ENCODE measurements at places on chromosomes 7 and 10.

GRCh38 chr10:73043766-73044377, 52.8 kb downstream of the P4HA1 start:
- DNase-seq: no peak

DNA sequence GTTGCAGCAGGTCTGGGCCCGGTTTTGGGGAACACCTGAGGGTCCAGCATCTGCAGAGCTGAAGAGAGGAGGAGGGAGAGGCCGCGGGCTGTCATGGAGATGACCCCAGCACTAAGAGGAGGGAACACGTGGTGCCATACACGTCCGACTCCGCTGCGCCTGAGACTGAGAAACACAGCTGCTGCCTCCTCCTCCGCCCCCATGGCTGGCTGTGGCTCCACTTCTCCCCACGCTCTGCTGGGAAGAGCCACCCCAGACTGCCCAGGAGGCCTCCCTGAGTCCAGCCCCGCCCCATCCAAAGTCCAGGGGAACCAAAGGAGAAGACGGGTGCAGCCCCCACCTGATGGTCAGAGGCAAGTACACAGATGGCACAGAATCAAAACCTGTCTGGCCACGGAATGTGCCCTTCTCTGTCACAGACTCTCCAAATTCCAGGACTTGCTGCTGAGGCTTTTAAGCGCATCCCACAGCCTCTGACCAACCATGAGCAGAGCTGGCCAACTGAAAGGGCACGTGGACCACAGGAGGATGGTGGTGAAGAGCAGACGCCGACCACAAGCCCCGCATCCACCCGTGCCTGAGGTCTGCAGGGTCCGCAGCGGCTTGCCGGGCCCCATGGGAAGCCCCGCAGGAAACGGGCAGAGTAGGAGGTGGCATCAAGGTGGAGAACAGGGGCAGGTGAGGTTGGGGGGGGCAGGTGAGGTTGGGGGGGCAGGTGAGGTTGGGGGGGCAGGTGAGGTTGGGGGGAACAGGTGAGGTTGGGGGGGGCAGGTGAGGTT, 24.0 kb downstream of the STK32C start:
- no peak for DNase-seq

DNA sequence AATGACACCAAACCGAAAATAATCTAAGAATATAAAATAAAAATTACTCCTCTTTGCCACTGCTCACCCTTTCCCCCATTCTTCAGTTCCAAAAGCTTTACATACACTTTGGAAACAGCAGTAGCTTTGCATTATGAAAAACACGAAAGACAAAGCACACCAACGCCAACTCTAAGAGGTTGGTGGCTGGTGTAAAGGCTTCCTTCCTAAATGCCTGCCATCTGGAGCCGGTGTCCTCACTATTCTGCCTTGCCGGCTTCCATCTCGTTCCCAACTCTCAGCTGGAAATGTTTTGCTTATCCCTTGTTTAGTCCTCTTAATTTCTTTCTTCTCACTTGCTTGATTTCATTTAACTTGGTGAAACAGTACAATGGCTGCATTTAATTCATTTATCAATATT, 281.1 kb upstream of the LRRN3 start:
- DNase-seq: no peak

GRCh38 chr10:119368581-119368980, 161.2 kb downstream of the GRK5 start:
- DNase-seq: no peak

DNA sequence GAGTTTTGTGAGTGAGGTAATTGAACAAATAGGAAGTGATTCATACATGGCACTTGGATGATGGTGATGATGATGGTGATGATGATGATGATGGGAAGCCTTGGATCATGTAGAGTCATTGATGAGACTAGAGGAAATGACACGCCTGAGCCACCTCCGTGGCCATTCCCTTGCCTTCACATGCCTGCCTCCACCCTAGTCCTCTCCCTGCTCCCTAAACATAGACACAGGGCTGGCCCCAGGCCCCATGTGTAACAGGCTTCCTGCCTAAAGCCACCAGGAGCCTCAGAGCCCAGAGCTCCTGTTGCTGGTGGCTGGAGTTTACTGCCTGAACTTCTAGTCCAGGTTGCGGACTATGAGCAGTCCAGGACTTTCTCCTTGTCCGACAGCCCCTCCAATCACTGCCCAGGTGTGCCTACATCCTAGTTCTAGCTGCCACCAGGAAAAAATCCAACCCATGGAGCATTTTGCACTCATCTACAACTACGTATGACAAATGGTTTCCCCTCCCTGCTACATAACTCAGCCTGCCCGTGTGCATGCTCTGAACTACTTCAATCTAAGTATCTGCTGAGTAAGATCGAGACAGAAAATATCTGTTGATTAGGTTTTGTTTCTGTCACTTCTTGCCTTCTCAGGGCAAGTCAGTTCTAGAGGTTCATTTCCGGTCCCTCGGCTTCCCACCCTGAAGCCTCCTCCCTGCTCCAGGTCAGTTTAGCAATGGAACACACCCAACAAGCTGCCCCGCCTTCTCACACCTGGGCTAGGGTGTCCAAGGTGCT, 35.5 kb upstream of the KDM7A start:
- peak; percentile 77 for DNase-seq

DNA sequence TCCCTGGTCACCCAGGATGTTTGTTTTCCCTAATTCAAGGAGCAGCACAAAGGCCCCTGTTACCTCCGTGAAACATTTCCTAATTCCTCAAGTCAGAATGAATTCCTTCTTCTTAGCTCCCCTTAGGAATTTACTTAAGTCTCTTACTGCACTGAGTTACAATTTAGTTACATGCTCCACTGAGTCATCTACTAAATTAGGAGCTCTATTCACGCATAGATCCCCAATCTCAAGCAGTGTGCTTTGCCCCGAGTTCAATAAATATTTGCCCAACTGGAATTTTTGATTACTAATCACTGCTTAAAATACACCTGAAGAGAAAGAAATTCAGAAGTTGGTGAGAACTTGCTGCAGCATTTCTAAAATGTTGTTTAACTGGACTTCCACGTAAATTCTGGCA, 329.4 kb upstream of the MYO3A start:
- DNase-seq: no peak

DNA sequence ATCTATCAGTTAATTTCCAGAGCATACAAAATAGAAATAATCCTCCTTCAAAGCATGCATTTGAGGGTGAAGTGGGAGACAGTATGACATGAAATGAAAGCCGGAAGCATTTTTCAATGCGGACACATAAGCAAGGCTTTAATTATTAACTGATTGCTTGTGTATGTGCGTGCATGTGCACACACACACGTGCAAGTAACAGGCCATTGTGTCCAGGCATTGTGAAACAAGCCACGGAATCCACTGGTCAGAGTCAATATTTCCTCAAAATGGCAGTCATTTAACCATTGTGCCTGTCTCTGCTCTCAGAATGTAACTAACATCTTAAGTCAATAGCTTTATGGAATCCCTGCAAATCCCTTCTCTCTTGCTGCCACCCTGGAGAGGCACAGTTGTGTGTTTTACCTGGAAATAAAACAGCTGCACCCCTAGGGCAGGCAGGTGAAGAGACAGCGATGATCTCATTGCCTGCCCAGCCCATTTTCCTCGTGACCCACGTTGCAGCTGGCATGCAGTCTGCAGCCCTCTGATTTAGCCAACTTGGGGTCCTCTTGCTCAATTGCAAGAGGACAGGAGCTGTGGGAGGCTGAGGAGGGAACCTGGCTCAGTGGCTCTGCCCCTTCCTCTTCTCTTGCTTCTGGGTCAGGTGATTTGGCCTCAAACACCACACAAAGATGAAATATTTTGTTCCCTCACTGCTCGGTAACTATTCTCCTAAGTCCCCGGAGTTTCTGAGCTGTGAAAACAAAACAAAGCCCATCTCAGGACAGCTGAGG, 500.9 kb upstream of the ZMIZ1 start:
- DNase-seq: no peak
